Hematopoietic multipotent progenitor cell treated with erythropoietin and hydrocortisone succinate and interleukin-3 and kit ligand, for 17 days (in vitro differentiated cells): ENCODE measurements at places on chromosomes 5 and 9.

DNA sequence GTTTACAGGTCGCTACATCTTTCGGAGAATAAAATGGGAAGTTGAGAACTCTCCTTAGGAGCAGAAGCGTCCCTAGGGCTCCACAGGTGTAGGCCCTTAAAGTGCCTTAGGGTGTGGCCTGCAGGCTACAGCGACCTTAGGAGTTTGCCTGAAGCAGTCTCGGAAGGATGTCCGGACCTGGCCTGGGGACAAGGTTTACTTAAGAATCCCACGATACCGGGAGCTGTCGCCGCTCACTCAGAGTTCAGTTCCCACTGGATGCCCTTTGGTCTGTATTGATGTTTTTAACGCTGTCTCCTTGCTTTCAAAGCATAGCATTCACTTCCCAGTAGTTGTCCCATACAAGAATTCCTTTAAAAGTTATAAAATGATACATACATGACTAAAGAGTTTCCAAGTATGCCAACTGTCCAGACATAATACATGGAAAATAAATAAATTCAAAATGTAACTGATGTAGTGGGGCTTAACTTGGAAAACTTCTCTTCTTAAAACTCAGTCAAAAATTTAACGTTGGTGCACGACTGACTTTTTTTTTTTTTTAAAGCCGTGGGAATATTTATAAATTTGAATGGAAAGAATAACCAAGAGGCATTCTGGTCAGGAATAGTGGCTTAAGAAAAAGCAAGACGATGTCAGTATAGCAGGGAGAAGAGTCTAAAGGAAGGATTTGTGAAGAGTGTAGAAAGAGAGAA lies 848 bp downstream of the RAD50 start:
- DNase-seq: peak; percentile 15

- no peak for DNase-seq
Measured at GRCh38 chr5:93461756-93462155, 119.3 kb downstream of the NR2F1-AS1 start.

DNA sequence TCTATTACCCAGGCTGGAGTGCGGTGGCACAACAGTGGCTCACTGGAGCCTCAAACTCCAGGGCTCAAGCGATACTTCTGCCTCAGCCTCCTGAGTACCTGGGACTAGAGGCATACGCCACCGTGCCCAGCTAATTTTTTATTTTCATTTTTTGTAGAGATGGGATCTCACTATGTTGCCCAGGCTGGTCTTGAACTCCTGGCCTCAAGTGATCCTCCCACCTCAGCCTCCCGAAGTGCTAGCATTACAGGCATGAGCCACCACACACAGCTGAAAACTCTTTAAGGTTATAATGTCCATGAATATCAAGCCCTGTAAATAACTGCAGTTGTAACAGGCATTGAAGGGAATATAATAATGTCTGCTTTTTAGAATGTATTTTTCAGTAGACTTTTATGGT lies 271.2 kb downstream of the AOPEP start:
- DNase-seq: no peak

- DNase-seq: no peak
Measured at GRCh38 chr9:6302417-6302816, 25.8 kb upstream of the TPD52L3 start.

GRCh38 chr5:59174248-59174844 lies 591.5 kb downstream of the RAB3C start:
- no peak for DNase-seq
